SJCRH30 (cell line): ENCODE measurements at places on chromosomes 7 and 10.

DNA sequence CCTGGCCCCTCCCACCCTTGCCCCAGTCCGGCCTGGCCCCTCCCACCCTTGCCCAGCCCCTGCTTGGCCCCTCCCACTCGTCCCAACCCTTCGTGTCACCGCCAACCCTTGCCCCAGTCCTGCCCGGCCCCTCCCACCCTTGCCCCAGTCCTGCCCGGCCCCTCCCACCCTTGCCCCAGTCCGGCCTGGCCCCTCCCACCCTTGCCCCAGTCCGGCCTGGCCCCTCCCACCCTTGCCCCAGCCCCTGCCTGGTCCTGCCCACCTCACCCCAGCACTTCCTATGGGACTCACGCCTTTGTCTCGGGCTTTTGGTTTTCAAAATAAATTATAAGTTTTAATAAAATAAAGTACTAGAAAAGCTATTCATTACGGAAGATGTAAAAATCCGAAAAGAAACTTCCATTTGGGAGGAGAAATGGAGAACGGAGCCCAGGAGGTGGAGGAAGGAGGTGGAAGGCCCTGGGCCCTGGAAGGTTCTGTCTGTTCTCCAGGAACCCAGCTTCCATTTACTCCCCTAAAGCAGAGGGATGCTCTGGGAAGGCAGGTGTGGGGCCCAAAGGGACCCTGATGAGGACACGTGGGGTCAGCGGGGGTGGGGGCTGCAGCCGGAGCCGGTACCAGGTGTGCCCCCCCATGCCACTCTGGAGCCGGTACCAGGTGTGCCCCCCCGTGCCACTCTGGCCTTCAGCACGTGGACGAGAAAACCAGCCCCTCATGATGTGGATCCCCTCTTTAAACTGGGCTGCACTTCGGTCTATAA, 52.2 kb downstream of the PWWP2B start:
- no peak for DNase-seq

- no peak for DNase-seq
Observed at GRCh38 chr10:116163333-116164131, 109.5 kb downstream of the GFRA1 start.

GRCh38 chr7:112891698-112892097, 101.5 kb upstream of the TMEM168 start:
- DNase-seq: no peak

- DNase-seq: no peak
Observed at GRCh38 chr7:3007696-3008095, 36.0 kb downstream of the CARD11 start.

GRCh38 chr10:62127975-62128374, 140.7 kb downstream of the RTKN2 start:
- no peak for DNase-seq

DNA sequence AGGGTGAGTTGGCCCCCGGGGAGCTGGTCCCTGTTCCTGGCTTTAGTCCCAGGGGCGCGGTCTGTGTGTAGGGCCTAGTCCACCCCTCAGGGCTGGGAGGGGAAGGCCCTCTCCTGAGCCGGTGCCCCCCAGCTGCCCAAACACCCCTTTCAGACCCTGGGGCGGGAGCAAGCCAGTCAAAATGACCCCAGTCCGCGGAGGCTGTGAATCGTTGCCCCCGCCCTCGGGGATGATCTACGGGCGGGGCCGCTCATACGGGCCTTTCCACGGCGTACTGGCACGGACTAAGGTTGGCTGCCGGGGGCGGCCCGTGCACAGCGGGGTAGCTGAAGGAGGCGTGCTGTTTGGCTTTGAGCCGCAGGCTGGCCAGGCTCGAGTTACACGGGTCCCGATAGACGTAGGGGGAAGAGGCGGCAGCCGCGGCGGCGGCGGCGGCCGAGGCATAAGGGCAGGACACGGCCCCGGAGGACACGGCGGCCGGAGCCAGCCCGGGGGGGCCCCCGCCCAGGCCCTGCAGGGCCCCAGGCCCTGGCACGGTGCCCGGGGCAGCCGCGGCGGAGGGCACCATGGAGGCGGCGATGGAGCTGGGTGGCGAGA, 4.3 kb downstream of the ELOVL3 start:
- DNase-seq: peak; percentile 49

DNA sequence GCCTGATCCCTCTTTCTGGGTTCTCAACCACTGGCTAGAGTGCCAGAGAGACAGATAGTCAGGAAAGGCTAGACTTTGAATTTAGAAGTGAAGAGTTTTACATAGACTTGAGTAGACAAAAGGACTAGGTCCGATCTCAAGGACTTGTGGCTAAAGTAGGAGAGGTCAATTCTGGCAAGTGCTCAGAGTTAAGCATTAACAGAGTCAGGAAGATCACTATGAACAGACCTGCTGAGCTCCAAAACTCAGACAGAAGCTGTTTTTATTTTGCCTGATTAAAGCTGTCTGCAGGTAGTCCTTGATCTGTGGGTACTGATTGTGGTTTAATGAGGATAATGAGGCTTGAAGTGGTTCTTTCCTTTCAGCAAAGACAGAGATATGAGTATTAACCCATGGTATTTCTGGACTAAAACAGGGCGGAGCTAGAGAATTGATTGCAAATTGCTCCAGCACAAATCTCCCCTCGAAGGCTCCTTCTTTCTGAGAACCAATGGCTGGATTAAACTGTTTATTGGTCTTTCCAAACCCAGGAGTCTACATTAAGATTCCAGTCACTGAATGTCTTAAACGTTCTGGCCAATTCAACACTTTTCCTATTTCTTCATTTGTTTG, 423.2 kb downstream of the IPMK start:
- no peak for DNase-seq

DNA sequence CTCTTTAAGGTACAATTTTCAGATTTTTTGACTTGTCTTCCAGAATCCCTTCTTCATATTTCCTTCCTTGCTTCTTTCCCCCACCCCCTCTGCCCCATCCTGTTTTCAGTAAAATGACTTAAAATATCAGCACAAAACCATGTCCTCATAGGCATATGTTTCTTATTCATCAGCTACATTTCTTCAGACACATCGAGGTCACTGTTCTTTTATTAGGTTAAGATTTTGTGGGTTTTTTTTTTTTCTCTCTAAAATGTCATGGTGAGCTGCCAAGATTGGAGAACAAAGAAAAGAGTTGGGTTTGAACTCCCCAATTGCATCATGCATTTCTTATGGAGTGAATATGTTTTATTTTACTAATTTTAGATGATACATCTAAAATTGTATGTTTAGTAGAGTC, 35.8 kb downstream of the LAMB4 start:
- no peak for DNase-seq

- DNase-seq: no peak
Observed at GRCh38 chr7:50665403-50666123, 100.4 kb upstream of the DDC start.

GRCh38 chr7:6504996-6505395, 46.3 kb downstream of the GRID2IP start:
- DNase-seq: no peak

GRCh38 chr10:115141254-115141653, 48.1 kb downstream of the ATRNL1 start:
- DNase-seq: peak; percentile 30

DNA sequence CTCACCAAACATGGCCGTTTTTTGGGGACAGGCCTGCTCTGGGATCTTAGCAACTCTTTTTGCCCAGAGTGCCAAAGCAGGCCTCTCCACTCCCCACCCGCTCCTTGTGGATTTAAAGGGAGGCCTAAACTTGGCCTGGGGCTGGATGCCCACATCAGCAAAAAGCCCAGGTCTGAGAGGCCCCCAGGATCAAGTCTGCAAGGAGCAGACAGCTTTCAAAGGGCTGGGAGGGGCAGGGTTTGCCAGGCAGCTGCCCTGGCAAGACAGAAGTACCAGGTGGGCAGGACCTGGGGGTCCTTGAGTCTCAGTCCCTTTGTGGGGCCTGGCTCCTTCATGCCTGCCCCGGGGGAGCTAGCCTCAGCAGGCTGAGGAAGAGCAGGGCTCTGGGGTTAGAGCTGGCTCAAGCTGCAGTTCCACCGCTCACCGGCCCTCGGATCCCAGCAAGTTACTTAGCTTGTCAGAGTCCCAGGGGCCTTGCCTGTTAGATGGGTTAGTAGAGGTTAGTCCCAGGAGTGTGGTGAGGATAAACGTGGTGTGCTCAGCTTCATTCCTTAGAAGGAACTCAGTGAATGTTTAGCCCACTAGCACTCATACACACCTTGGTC, 56.2 kb downstream of the ARHGAP22 start:
- no peak for DNase-seq

- DNase-seq: no peak
Observed at GRCh38 chr7:100642534-100642907, 1.2 kb upstream of the TFR2 start.

DNA sequence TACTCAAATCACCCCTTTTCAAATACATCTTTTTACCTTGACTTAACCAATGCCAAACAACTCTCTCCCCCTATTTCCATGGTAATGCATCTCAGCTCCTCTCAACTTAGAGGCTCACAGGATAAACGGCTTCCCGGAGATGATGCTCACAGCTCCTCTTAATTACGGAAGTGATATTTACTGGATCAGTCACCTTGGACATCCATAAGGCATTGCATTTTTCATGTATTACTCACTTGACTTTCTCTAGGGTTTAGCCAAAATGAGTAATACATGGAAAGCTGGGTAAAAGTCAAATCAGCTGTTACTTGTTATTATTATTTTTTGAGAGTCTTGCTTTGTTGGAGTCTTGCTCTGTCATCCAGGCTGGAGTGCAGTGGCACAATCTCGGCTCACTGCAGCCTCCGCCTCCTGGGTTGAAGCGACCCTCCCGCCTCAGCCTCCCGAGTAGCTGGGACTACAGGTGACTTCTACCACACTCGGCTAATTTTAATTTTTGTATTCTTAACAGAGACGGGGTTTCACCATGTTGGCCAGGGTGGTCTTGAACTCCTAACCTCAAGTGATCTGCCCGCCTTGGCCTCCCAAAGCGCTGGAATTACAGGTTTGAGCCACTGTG, 73.3 kb upstream of the RHEB start:
- DNase-seq: no peak

DNA sequence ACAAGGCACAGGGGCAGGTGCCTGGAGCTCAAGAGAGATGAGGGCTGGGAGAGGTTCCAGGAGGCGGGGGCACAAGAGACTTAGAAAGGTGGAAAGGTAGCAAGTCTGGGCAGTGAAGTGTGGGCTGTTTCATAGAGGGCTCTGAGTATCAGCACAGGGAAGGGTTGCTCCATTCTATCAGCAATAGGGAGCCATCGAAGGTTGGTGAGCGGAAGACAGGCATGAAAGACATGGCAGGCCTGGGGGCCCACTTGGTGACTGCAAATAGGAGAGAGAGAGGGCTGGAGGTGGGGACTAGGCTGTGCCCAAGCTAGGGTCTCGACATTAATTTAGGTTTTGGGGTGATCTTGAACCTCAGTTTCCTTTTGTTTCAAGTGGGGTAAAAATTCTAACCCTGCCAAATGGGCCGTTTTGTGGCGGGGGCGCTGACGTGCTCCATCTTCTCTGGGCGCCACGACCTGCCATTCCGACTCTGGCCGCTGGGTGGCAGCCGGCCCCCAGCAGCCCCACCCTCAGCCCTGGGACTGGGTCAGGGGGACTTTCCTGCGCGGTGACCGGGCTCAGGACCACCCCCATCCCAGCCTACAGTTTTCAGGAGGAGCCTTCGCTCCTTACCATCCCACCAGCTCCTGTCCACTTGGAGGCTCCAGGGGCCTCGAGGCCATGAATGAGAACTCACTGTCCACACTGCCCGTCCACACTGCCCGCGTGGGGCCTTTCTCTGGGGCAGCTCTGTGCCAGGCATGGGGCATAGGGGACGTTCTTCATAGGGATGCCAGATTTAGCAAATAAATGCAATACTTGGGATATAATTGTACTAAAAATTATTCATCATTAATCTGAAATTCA, 37.2 kb upstream of the PCBD1 start:
- peak; percentile 45 for DNase-seq

- no peak for DNase-seq
Observed at GRCh38 chr7:46565253-46566096, 644.4 kb upstream of the IGFBP3 start.

- no peak for DNase-seq
Observed at GRCh38 chr10:37960591-37961137, 15.8 kb downstream of the ZNF25 start.

GRCh38 chr7:84524714-84525694, 330.4 kb upstream of the SEMA3A start:
- DNase-seq: no peak

DNA sequence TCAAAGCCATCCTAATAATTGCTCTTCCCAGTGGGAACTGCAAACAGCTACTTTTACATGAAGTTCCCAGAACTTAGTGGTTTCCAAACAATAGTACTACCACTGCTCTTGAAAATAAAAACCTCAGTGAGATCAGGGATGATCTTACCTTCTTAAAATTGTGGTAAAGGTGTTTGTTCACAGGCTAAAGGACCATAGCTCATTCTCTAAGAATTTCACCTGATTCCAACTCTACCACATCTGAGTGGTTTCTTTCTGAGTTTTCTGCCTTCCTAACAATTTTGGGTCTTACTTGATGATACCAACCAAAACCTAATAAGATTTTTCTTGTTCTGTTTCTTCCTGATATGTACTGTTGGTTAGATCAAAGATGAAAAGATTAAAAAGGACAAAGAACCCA, 45.6 kb upstream of the AGBL3 start:
- DNase-seq: no peak

- no peak for DNase-seq
Observed at GRCh38 chr10:61475449-61475873, 22.3 kb upstream of the TMEM26 start.

DNA sequence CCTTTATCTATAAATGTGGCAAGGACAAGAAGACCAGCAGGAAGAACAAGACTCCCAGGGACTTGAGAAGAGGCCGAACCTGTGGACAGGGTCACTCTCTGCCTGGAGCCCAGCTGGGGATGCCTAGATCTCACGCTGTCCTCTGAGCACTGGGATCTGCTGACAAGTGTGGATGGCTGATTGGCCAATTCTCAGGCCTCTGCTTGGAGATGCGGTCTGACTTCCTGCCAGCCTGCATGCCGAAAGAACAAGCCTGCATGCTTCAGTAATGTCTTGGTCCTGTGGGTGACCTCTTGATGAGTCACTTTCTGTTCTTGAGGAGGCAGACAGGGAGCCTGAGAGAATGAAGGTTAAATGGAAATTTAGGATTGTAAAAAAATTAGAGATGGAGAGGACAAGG, 84.7 kb downstream of the TMEM178B start:
- peak; percentile 19 for DNase-seq

DNA sequence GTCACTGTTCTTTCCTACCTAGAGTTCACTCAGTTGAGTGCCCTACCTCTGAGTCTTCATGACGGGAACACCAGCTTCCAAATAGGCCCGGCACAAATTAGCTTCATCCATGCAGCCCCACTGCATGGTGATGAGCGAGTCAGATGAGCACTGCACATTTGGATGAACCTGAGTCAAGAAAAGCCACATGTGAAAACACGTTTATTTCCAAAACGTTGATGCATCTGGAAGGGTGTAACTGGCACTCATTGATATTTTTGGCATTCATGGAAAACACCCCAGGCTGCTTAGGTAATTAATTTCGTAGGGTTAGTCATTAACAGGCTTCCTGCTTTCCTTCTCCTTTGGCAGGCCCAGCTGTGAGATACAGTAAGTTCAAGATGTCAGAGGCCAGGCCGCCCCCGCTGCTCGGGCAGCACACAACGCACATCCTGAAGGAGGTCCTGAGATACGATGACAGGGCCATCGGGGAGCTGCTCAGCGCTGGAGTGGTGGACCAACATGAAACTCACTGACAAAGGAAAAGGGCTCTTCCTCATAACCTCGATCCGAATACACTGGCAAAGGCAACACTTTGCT, 725.2 kb downstream of the SUGCT start:
- no peak for DNase-seq

- DNase-seq: no peak
Observed at GRCh38 chr10:49653273-49653929, 26.1 kb upstream of the C10orf53 start.
